ENCODE measurements at places on chromosomes 5 and 9.
A peak's percentile ranks its signal among the peaks of the same experiment; 100 is the strongest.

DNA sequence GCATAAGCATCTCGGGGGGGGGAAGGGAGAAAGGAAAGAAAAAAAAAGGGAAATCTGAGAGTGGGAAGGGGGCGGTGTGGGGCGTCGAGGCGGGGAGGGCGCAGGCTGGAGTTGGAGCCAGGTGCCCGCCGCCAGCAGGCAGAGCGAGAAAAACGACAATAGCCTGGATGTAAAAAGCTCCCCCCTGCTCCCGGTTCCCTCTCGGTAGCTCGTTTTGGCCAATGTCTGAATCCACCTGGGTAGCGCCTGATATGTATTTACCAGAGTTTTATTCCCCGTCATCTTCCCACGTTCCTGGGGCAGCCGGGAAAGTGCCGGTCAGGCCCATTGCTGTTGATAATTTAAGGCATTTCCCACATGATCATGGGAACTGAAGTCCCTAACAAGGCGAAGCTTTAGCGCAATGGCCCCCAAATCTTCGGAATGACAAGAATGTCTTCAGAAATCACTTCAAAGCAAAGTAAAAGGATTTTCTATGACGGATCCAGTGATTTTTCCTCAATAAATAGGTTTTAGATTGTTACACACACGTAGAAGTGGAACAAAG, 3.0 kb upstream of the OTP start:
- no peak for DNase-seq

- DNase-seq: no peak
Measured at GRCh38 chr9:257957-258356, 43.3 kb downstream of the DOCK8 start.

- DNase-seq: no peak
Measured at GRCh38 chr5:94700592-94700991, 82.1 kb downstream of the SLF1 start.

DNA sequence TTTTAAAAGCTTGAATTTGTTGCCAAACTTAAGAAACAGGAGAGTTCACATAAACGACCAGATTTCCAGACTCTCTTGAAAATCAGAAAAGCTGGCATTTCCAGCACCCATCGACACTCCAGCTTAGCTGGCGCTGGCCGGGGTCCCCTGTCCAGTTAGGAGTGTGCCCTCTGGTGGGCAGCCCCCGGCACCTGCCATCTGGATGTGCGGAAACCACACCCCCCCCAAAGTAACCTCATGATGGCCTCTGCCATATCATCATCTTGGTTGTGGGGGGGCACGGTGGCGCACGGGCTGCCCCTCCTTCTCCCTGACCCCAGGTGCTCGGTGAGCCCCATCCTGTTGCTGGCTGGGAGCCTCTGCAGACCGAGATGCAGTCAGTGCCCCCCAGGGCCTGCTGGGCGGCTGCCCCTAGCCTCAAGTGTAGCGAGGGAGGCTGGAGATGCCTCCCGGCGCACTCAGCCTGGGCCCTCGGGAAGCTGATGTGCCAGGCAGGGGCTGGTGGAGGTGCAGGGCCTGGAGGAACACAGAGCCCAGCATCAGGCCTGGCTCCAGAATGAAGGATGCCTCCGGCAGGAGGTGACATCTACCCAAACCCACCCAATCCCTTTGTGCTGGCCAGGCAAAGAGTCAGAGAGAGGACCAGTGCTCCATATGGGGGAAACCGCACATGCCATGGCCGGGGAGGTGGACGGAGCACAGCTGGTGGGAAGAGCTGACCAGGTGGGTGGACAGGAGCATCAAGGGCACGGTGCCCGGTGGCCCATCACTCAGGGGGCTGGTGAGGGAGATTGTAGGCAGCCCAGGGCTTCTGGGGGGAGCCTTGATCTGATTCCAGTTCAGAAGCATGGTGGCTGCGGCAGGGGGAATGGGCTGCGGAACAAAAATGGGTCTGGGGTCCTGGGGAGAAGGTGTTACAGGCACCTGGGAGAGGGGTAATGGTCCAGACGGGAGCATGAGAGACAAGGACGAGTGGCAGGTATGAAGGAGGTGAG, 70.6 kb downstream of the ADAMTS2 start:
- DNase-seq: no peak

DNA sequence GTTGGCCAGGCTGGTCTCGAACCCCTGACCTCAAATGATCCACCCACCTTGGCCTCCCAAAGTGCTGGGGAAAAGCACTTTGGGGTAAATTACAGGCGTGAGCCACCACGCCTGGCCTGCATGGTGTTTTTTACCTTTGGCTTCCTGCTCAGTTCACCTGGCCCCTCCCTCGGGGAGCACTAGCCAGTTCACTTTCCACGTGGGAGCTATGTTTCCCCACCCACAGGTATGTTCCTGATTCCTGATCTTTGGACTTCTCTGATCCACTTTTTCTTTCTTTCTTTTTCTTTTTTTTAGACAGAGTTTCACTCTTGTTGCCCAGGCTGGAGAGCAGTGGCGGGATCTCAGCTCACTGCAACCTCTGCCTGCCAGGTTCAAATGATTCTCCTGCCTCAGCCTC, 15.8 kb downstream of the DAB2IP start:
- DNase-seq: no peak

- DNase-seq: no peak
Measured at GRCh38 chr5:99317136-99317535, 388.3 kb upstream of the CHD1 start.

GRCh38 chr9:126690431-126691051, 76.8 kb downstream of the LMX1B start:
- no peak for DNase-seq

- no peak for DNase-seq
Measured at GRCh38 chr5:15757619-15758018, 257.6 kb downstream of the FBXL7 start.

DNA sequence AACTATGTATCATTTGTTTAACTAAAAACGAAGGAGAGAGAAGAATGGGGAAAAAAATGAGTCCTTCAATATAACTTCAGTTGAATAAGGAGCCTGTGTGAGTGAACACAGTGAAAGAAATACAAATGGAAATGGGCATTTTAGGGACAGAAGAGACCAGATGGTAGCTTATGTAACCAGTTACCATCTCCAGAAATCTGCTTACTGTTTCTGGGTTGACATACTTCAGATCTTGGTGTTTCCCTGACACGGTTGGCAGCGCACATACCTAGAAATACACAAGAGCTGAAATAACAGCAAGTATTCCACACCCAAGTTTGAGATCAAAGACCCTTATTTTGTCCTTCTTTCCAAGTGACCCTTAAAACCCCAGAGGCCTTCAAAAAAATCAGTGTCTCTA, 14.9 kb upstream of the GFRA3 start:
- DNase-seq: no peak

GRCh38 chr5:128264564-128265360, 181.2 kb downstream of the SLC12A2 start:
- DNase-seq: no peak

DNA sequence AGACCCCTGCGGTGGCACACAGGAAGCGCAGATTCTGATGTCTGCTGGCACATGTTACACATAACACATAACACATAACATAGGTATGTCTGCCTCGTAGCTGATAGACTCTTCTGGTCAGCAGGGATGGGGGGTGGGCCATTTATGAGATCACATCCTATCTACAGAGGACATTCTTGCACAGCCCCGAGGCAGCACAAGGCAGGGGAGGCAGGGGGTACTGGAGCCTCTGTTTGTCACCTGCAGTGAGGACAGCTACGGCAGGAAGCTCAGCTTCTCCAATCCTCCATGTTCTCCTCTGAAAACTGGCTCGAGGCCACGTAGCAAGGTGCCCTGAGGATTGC, 16.7 kb upstream of the MED10 start:
- DNase-seq: no peak

DNA sequence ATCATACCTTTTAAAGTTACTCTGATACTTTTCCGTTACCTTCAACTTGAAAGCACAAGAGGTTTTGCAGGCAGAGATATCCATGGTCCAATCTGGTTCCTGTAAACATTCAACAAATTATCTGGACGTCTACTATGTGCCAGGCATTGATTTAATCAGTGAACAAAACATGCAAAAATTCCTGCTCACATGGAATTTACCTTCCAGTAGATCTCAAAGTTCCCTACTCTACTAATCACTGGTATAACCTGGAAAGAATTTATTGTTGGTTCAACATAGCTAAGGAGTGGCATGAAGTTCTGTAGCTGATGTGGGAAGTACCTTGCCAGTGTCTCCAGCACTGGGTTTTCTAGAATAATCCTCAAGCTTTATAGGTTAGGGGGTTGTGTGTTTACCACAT, 9.8 kb downstream of the OCLN start:
- DNase-seq: no peak

GRCh38 chr5:61659221-61659696, 327.2 kb downstream of the ZSWIM6 start:
- DNase-seq: no peak

DNA sequence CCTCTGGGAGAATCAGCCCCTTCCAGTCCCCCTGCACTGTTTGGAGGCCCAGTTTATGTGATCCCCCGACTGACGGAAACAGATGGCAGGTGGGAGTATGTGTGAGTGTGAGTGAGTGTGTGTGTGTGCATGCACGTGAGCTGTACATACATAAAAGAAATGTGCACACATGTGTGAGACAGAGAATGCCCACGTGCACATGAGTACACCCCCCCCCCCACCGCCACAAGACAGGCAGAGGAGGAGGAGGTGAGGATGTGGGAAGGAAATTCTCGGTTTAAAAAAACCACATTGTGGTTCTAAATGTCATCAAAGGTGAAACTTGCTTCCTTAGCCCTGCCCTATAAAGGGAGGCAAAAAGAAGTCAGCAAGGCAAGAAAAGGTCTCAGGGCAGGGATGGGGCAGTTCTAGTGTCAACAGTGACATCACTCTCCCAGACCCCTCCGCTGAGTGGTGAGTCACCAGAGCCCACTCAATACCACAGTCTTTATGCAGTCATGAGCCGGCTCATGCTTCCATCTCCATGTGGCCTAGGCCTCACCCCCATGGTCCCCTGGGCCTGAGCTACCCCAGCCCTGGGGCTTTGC, 79.2 kb upstream of the HSPA9 start:
- peak; percentile 40 for DNase-seq

DNA sequence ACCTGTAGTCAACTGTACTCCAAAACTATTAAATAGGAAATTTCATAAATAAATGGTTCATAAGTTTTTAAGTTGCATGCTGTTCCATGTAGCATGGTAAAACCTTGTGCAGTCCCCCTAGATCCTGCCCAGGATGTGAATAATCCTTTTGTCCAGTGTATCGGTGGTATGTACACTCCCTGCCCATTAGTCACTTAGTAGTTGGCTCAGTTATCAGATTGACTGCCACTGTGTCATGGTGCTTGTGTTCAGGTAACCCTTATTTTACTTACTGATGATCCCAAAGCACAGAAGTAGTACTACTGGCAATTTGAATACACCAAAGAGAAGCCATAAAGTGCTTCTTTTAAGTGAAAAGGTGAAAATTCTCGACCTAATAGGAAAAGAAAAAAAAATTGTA, 134.2 kb downstream of the RNF180 start:
- DNase-seq: no peak

DNA sequence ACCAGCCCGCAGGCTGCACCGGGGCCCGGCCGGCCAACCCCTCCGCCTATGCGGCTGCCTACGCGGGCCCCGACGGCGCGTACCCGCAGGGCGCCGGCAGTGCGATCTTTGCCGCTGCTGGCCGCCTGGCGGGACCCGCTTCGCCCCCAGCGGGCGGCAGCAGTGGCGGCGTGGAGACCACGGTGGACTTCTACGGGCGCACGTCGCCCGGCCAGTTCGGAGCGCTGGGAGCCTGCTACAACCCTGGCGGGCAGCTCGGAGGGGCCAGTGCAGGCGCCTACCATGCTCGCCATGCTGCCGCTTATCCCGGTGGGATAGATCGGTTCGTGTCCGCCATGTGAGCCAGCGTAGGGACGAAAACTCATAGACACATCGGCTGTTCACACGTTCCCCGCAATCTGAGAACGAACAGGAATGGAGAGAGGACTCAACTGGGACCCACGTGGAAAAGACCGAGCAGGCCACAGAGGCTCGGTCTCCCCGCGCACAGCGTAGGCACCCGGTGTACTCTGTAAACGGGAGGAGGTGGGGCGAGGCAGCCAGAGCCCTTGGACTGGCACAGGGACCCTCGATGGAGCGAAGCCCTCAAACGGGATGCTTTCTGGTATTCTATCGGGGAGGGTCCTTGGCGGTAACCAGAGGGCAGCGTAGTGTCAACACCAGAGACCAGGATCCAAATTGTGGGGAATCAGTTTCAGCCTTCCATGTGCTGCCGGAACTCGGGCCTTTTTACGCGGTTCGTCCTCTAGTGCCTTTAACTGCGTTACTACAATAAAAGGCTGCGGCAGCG, 1.9 kb downstream of the FOXE1 start:
- DNase-seq: no peak

DNA sequence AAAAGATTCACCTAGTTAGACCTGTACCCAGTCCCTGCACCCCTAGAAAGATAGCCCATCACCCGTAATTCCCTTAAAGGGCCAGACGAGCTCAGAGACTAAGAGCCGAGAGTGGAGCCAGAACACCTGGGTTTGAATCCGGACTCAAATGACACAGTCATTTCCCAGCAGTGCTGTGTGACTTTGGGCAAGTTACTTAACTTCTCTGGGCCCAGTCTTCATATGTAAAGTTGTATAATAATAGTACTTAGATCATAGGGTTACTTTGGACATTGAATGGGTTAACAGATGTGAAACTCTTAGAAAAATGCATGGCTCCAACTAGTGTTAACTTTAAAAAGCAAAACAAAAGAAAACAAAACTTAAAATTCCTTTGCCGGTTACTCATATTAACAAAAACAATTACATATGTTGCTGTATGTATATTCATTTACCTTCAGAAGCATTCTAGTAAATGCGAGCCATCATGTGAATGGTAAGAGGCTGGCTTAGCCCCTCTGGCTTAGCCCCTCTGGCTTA, 40.4 kb upstream of the RASGRF2 start:
- DNase-seq: no peak

DNA sequence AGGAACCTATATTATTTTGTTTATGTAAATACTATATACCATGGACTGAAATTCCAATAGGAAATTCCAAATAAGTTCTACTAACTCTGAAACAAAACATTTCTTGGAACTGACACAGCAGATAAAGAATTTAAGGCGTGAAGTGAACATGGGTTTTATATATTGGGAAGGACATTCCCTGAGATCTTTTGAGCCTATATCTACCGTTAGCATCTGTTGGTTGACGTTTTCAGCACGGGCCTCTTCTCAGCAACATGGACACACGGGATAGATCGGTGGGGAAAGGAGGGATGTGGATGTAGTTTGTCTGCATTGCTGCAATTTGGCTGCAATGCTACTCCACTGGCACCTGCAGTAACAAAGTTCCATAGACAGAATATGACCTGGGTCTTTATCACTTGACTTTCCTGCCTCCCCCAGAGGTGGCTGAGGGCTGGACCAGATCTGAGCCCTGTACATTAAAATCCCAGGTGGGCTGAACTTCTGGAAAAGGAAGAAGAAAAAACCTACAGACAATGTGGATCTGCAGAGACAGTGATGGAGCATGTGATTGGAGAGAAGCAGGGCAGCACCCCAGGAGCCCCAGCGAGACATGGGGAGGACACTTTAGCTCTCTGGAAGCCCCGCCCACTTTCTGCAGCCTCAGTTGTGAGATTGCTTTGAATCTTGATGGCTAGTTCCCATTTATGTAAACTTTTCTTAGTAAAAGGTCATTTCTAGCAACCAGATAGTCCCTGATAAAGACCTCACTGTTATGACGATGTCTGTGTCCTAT, 91.2 kb upstream of the CPEB4 start:
- DNase-seq: no peak

Data from activated CD8-positive, alpha-beta memory T cell treated with anti-CD3 and anti-CD28 coated beads for 1 hour (primary cell).